Stimulated activated CD8-positive, alpha-beta memory T cell treated with anti-CD3 and anti-CD28 coated beads, Interleukin-4, amount 100 ng/mL, for 1 hour (primary cell): ENCODE measurements at places on chromosomes 11 and 22.

- no peak for DNase-seq
Observed at GRCh38 chr11:11296434-11296833, 56.6 kb downstream of the CSNK2A3 start.

- no peak for DNase-seq
Observed at GRCh38 chr11:65388731-65389130, 2.3 kb downstream of the FRMD8 start.

DNA sequence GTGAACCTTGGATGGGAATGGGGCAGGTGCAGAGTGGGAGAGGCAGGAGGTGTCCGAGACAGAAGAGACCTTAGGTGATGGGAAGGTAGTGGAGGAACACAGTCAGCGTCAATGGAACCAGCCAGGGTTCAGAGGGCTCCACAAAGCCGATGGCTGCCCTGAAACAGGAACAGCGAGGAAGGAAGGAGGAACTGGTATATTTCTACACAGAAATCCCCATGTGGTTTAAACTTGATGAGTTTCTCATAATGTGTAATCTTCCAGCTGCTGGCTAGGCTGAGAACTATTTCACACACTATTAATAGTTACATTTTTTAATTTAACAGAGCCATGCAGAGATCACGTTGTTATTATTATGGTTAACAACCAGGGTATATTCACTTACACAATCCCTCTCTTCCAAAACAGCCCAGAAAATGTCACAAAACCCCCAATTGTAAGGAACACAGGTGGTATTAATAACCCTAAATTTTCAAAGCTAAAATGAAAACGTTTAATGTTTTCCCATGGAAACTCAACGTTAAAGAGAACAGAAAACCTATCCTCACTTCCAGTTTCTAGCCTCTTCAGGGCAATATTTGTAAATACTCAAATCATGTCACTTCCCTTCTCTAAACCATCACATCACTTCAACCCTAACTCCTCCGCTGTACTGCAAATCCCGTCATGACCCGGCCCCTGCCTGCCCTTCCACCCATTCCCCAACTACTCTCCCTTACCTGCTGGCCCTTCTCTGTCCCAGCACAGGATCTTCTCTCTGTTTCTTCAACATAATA is 74.5 kb upstream of the ARFGAP3 start:
- no peak for DNase-seq

- no peak for DNase-seq
Observed at GRCh38 chr22:20656902-20657836, 116.7 kb upstream of the SERPIND1 start.

GRCh38 chr22:30460147-30460546 is 11.7 kb downstream of the SEC14L3 start:
- no peak for DNase-seq

GRCh38 chr11:66111158-66111557 is 41.1 kb downstream of the PACS1 start:
- DNase-seq: no peak

GRCh38 chr11:75040167-75040770 is 51.5 kb downstream of the NEU3 start:
- DNase-seq: no peak

- DNase-seq: no peak
Observed at GRCh38 chr11:1744137-1744886, 6.1 kb downstream of the IFITM10 start.
